ENCODE measurements at places on chromosomes 11 and 22. TPM values are rescaled to one million over a fixed set of nuclear protein-coding genes. Genes with fewer than 3 reads are reported as not detected.

The TMX2 gene
- total RNA-seq = 49.0 TPM

The TRPC6 gene
- total RNA-seq = 4.8 TPM

The HBB gene
- total RNA-seq = 1,928 TPM

The OR52E8 gene
- not detected for total RNA-seq

The C11orf65 gene
- total RNA-seq = 0.32 TPM

The OR4D5 gene
- total RNA-seq = not detected
